ENCODE measurements at places on chromosomes 6 and 20.
A peak's percentile ranks its signal among the peaks of the same experiment; 100 is the strongest.

DNA sequence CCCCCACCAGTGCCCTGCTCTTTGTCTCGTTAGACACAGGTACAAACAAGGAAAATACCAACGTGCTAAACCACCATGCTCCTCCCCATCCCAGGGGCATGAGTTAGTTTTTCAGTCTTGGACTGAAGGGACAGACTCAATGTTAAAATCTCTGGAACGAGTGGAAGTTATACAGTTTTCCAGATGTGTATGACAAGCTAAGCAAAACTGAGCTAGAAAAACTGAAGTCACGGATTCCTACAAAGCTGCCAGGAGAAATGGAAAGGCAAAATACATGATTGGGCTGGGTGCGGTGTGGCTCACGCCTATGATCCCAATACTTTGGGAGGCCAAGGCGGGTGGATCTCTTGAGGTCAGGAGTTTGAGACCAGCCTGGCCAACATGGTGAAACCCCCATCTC is 34.3 kb upstream of the QKI start:
- no peak for DNase-seq

GRCh38 chr20:16714242-16714641 is 15.6 kb upstream of the SNRPB2 start:
- DNase-seq: no peak

DNA sequence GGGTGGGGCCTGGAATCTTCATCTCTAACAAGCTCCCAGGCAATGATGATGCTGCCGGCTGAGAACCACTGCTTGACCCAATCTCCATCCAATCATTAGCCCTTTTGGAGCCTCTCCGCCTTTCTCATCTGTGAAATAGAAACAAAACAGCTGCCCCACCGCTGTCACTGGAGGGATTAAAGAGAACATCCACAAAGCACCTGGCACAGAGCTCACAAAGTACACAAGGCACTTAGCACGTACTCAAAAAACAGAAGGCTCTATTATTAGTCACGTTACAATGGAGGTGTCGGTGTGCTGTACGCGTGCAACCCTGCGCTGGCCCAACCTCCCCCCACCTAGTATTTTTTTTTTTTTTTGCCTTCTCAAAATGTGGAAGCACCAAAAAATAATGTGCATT is 213.5 kb upstream of the ARID1B start:
- no peak for DNase-seq

- DNase-seq: no peak
Measured at GRCh38 chr6:135819665-135820064, 31.8 kb upstream of the PDE7B start.

DNA sequence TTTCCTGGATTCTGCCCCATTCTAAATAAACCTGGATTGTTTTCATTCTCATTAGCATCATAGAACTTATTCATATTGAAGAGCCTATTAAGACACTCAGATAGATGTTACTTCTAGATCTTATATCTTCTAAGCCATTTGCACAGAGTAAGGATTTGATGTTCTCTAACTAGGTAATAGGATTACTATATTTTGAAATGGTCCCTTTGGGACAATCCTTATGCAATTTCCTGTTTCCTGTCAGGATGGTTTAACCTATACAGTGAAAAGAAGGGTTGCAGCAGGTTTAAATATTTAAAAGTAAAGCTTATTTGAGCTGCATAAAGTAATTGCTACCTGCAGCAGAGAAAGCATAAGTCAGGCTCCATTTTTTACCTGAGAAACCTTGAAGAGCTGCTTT is 860.1 kb downstream of the TFAP2A start:
- DNase-seq: no peak

DNA sequence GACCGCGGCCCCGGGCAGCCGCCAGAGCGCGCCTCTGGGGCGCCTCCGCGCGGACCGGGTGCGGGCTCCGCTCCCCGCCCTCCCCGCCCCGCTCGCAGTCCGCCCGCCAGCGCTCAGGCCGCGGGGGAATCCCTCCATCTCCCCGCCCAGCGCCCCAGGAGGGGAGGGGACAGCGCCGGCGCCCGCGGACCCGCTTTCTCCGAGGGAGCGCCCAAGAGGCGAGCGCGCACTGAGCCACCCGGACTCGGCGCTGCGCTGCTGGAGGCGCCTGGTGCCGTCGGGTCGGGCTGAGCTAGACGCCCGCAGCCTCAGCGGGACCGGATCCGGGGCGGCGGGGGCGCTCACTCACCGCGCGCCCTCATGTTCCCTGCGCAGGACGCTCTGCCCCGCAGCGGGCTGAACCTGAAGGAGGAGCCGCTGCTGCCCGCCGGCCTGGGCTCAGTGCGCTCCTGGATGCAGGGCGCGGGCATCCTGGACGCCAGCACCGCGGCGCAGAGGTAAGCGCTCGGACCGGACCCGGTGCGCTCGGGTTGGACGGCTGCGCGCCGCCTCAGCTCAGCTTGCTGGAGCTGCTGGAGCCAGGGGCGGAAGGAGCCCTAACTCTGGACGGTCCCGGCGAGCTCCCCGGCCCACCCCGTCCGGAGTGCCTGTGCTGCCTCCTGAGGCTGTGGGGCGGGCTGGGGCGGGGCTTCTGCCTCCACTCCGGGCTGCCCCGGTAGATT is 867 bp downstream of the EBF4 start:
- DNase-seq: peak; percentile 13

All from caudate nucleus (tissue), 63 donors.